ENCODE measurements at places on chromosomes 16 and 17. TPM values are rescaled to one million over a fixed set of nuclear protein-coding genes. Genes with fewer than 3 reads are reported as not detected.
A peak's percentile ranks its signal among the peaks of the same experiment; 100 is the strongest.

DNA sequence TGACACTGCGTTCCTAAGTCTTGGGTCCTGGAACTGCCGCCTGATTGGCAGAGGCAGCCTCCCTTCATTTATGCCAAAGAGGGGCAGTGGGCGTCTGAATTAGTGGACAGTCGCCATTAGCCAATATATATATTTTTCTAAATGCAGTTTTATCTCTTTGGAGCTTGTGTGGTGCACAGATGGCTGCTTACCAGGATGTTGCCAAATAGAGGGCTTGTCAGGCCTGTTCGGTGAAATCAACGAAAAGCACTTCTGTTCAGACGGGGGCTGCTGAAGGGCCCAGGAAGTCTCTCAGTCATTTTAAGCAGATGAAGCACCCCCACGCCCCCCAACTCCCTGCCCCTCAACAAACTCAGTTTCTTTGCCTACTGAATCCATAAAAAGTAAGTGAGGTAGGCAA lies 66.0 kb downstream of the RAP1GAP2 start:
- ATAC-seq, result no peak

GRCh38 chr17:76659928-76660655 lies 16.5 kb upstream of the ST6GALNAC1 start:
- ATAC-seq, result peak; percentile 88

- no peak for ATAC-seq
Measured at GRCh38 chr16:67392301-67393059, 818 bp downstream of the TPPP3 start.

DNA sequence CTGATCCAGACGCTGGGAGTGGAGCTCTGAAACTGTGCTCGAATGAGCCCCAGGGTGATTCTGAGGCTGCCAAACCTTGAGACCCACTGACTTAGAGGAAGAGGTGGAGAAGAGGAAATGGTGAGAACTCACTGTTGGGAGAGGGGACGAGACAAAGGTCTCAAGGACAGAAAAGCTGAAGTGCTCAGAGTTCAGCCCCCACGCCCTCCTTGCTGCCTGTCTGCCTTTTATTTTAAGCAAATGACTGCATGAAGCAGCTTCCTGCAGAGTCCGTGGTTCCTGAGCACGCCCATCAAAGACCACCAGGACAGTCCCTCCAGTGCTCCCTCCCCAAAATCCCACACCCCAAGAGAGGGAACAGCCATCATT lies 20.4 kb downstream of the COTL1 start:
- no peak for ATAC-seq

DNA sequence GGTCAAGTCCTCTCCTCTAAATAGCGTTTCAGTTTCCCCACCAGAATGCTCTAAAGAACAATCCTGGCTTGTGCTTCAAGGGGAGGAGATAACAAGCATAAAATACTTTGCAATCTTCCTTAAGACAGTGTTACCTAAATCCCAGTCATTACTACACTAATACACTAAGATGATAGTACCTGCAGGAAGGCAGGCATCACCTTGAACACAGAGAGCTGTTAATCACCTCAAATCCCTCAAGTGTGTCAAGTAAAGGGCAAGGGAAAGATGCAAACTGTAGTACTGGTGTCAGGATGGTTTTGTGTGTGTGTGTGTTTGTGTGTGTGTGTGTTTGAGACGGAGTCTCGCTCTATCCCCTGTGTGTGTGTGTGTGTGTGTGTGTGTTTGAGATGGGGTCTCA lies 36.8 kb downstream of the NACA2 start:
- no peak for ATAC-seq

- no peak for ATAC-seq
Measured at GRCh38 chr17:71173991-71174390, 946.8 kb upstream of the SOX9 start.

GRCh38 chr17:70370816-70371215 lies 201.5 kb downstream of the KCNJ2 start:
- ATAC-seq, result no peak

GRCh38 chr16:8961811-8962390 lies 1.8 kb downstream of the USP7 start:
- ATAC-seq, result no peak

DNA sequence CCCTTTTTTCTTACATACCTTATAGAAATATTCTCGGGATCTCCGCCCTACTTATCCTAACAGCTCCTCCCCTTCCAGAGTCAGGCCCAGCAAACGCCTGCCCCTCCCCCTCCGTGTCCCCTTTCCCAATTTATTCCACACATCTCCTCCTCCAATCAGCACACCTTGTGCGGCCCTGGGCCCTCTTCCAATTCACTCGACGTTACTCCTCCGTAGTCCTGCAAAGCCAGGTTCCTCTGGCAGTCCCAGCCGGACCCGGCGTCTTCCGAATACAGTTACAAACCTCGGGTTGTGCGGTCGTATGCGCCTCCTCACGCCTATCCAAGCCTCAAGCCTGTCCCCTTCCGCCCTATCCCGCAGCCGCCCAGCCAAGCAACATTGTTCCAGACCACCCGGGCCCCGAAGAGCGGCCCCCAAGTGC lies 677 bp downstream of the CBX1 start:
- ATAC-seq, result peak; percentile 20

- ATAC-seq, result no peak
Measured at GRCh38 chr17:6233856-6234255, 163.7 kb downstream of the WSCD1 start.

- peak; percentile 90 for ATAC-seq
Measured at GRCh38 chr17:66255112-66255511, 25.9 kb upstream of the APOH start.

DNA sequence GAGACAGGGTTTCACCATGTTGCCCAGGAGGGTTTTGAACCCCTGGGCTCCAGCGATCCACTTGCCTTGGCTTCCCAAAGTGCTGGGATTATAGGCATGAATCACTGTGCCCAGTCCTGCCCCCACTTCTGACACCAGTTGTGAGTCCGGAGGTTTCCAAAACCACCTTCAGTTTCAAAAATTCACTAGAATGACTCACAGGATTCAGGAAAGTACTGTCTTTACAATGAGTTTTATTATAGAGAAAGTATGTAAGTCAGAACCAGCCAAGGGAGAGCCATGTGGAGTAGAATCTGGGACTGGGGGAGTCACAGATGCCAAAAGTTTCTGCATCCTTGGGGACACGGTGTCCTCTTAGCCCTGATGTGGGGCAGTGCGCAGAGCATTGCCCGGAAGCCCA lies 55.1 kb downstream of the PLD6 start:
- peak; percentile 73 for ATAC-seq

- ATAC-seq, result no peak
Measured at GRCh38 chr17:42530952-42531454, 5.0 kb upstream of the NAGLU start.

DNA sequence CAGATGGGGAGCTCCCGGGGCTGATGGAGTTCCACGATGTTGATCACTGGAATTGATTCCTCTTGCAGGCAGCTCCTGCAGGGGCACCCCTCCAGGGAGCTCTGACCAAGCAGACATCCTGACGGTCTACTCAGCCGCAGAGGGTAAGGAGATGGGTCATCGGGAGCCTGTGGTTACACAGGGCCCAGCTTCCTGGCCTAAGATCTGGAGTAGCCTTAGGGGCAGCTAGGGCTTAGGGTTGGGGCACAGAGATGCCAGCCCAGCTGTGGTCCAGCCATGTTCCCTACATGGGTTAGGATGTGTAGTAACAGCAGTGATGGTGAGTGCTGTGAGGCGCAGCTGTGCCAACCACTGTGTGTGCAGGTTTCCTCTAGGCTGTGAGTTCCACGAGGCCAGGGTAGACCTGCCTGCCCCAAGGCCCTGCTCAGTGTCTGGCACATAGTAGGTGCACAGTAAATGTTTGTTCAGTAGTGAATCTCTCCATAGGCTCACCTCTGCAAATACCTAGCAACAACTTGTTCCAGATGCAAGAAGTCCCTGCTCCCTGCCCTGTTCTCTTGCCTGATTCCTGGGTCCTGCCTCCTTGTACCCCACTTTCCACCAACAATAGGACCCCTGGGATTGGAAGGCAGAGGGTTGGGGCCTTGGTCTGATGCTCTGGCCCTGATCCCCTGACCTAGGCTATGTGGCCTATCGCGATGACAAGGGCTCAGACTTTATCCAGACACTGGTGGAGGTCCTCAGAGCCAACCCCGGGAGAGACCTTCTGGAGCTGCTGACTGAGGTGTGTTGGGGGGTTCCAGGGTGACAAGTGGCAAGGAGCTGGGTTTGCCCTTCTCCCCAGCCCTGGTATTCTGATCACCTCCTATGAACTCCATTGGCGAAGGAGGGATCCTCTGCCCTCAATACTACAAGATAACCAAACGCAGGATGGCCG lies 13.7 kb downstream of the ZNF213 start:
- ATAC-seq, result no peak

DNA sequence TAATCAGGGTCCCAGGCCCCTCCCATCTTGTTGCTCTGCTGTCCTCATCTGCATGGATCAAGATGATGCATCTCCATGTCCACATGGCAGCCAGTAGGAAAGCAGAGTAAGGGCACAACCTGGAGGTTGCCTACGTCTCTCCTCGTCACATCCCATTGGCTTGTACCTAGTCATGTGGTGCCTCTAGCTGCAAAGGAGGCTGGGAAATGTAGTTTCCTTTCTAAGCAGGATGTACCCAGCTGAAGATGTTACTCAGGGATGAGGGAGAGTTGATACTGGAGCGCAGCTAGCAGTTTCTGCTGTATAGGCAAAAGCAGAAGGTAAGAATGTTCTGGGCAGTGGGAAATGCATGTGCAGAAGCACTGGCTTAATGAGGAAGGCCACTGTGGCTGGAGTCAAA lies 20.8 kb downstream of the ABCC1 start:
- peak; percentile 48 for ATAC-seq

DNA sequence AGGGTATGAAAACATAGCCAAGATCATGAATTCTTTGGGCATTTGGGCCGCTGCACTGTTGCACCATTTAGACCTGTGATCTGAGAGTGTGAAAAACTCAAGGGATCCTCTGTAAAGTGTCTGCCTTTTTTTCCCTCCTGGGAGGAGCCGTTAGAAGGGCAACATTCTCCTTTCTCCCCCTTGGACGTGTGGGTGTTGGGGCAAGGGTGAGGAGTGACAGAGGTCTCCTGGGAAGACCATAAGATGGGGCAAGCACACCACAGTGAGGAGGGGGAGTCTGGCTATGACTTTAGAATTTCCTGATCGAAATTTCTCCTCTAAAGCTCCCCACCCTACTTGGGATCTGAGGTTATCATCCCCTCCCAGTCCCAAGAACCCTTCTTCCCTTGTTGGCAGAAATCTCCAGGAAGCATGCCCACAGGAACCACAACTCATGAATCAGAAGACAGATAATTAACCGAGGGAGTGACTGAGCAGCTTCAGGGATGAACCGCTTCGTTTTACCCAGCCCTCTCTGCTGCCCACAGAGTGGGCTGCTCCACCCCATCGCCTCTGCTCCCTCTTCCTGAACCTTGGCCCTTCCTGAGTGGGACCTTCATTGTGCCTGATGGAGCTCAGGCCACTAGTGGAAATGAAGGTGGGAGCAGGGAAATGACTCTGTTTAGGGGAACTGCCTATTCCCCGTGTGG lies 4.2 kb downstream of the ITGB3 start:
- no peak for ATAC-seq

GRCh38 chr16:11424118-11424460 lies 78.8 kb downstream of the RMI2 start:
- ATAC-seq, result no peak

GRCh38 chr17:49193513-49194296 lies 16.7 kb downstream of the GNGT2 start:
- no peak for ATAC-seq

Gene TEX14
- total RNA-seq, result 0.32 TPM

Gene HBA2
- not detected for total RNA-seq

Gene CES3
- 4.2 TPM for total RNA-seq

Gene P2RX5
- total RNA-seq, result 22.0 TPM

Gene KRT14
- total RNA-seq, result not detected

Gene SGCA
- not detected for total RNA-seq

Gene P2RX1
- total RNA-seq, result not detected

Gene TBX4
- not detected for total RNA-seq

Gene CDH1
- 3.0 TPM for total RNA-seq

Gene SLC5A2
- total RNA-seq, result 1.2 TPM

Gene MGRN1
- total RNA-seq, result 63.5 TPM

Gene BAHCC1
- not detected for total RNA-seq
